CD8-positive, alpha-beta T cell (primary cell): ENCODE measurements at places on chromosomes 7 and 10. TPM values are rescaled to one million over a fixed set of nuclear protein-coding genes. Genes with fewer than 3 reads are reported as not detected.

GRCh38 chr7:76300166-76300731 lies 2.2 kb upstream of the HSPB1 start:
- no peak for DNase-seq

Gene PLEKHS1
- total RNA-seq = not detected

Gene NEURL1
- total RNA-seq = 0.95 TPM

Gene DKK1
- not detected for total RNA-seq

Gene FAM25G
- total RNA-seq = not detected

DNA sequence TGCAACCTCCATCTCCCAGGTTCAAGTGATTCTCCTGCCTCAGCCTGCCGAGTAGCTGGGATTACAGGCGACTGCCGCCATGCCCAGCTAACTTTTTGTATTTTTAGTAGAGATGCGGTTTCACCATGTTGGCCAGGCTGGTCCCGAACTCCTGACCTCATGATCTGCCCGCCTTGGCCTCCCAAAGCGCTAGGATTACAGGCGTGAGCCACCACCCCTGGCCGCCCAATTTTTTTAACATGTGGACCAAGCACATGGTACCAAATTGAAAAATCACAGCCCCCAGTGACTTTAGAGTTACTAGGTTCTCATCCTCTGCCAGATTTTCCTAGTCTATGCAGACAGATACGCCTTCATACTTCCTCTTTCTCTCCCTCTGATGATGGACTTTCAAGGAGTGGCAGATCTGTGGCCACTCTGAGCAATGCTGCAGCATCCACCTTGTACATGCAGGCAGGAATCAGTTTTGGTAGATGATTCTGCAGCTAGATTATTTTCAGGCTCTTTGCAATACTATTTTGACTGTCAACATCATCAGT lies 34.0 kb upstream of the EZH2 start:
- no peak for DNase-seq

DNA sequence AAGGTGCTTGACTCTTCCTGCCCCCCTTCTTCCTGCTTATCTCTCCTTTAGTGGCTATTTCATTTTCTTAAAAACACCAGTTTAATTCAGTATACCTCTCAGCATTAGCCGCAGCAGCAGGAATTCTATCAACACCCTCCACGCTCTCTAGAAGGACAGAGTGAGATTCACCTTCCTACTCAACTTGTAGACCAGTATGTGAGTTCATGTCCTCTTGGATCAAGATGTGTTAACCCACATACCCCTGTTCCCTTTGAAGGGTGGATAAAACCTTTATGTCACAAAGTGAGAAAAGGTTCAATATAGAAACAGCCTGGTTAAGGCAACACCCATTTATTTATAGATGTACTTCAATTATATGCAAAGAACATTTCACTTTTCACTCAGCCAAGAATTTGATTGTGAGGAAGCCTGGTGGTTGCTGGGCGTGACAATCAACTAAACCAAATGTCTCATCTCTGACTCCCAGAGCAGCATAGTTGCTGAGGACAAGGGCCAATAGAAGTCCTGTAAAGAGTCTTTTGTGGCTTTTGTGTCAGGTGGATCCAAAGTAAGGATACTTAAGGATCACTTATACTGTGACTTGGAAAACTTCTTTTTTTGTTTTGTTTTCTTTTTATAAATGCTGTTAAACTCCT lies 617.1 kb downstream of the SORCS3 start:
- no peak for DNase-seq

Gene CPEB3
- total RNA-seq = 1.1 TPM

Gene INHBA
- total RNA-seq = not detected

GRCh38 chr10:107129000-107129399 lies 35.5 kb downstream of the SORCS1 start:
- DNase-seq = no peak

DNA sequence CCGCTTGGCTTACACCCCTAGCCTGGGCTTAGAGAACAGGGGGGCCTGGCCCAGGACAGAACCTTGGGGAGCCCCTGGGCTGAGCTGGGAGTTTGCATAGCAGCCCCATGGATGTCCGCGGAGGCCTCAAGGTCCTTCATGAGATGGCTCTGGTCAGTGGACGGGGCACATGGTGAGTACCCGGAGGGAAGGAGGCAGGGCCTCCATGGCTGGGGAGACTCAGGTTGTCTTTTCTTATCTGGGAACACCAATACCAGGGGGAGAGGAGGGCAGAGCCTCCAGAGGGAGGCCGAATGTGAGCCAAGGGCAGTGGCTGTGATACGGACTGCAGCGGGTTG lies 64.8 kb downstream of the GLRX3 start:
- DNase-seq = no peak

DNA sequence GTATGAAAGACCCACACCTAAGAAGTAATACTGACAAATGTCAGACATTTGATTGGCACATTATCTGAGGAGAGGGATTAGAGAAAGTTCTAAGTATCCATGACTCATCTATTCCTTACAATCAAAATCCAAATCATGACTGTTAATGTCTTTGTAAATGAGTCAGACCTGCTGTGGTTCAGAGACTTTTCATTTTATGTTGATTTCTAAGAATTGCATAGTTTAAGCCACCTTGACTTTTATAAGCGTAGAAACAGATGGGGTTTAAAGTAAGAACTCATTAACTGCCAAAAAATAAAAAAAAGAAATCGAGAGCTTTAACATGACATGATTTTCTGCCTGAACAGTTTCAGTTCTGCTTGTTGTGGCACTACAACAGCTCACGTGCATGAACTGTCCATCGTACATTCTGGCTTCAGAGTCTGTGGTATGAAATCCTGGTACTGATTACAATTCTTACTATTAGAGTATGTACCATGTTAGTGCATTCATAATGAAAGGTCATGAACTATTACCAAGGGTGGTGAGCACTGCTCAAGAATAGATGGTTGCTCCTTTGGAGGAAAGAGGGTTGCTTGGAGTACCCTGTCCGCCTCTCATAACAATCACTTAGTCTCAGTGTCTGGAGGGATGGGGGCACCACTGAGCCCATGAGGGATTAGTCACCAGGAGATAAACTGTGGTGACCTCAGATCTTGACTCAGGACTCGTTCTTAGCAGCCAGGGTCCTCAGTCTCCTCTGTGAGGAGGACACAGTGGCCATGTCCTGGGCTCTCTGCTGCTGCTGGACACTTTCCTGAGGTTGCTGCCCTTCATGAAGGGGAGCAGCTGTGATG lies 42.2 kb downstream of the ACSM6 start:
- no peak for DNase-seq

- DNase-seq = no peak
Observed at GRCh38 chr10:29882766-29883165, 176.6 kb downstream of the JCAD start.

GRCh38 chr10:86258941-86259340 lies 107.7 kb downstream of the GRID1 start:
- no peak for DNase-seq

DNA sequence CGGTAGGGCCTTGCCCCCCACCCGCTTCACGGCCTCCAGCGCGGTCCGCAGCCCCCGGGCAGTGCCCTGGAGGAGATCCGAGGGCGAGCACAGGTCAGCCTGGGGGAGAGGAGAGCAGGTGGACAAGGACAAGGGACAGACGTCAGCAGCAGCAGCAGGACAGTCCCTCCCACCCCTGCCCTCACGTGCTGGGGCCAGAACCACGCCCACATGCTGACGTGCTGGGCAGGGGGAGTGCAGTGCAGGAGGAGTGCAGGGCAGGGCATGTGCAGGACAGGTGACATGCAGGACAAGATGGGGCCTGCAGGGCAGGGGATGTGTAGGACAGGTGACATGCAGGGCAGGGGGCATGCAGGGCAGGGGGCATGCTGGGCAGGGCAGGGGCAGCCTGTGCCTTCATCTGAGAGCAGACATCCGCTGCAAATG lies 1.5 kb upstream of the SAP25 start:
- DNase-seq = no peak

DNA sequence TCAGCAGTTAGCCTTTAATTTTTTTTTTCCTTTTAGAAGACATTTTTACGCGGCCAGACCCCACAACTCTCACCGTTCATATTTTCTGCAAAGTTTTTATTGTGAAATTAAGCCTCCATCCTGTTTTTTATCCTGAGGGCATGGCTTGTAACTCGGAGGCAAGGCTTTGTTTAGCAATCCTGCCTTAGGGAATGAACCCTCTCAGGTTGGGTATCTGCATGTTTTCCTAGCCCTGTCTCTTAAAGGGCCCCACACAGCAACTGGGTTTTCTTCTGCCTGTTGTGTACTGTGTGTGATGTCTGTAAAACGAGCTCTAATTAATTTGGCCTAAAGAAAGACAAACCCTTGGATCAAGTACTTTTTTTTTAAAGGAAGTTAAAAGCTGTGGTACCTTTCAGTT lies 130.2 kb upstream of the COBL start:
- DNase-seq = no peak

- DNase-seq = no peak
Observed at GRCh38 chr10:113094114-113094486, 144.1 kb downstream of the TCF7L2 start.

Gene PCLO
- total RNA-seq = not detected

DNA sequence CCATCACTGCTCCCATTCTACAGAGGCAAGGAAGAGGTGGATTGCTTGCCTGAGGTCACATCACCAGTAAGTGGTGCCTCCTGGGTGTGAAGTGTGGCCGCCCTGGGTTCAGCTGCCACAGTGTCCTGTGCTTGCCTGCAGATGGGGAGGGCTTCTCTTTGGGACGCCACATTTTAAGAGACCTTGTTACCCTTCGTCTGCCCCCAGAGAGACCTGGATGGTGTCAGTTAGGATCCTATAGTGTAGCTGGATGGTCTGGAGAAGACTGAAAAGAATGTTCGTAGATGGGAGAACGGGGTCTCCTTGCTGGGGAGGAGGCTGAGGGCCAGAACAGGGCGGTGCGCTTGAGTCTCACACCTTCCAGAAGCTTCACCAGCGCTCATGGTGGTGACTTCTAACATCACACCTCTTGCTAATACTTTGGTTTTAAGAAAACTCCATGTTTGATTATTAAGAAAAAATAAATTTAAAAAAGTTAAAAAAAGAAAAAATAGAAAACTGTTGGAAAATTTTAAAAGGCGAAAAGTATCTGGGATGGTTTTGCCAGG lies 2.3 kb downstream of the DOCK1 start:
- DNase-seq = no peak

- DNase-seq = no peak
Observed at GRCh38 chr7:50629238-50629901, 64.2 kb upstream of the DDC start.

- no peak for DNase-seq
Observed at GRCh38 chr10:97150616-97151015, 35.1 kb downstream of the SLIT1 start.

DNA sequence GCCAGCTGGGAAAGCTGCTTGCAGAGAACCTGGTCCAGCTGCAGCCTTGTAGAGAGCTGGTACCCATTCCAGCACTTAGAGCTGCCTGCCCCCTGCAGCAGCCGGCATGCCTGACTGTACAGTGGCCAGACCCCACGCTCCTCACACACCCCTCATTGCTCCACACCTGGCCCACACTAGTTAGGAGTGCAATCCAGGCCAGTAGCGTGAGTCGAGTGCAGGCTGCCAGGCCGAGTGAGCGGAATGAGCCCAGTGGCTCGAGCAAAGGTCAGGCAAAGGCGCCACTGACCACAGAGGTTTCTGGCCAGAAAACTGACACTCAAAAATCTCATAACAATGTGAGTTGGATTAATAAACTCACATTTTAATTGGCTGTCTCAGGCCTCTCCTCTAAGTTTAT lies 921.7 kb upstream of the KCND2 start:
- DNase-seq = no peak

DNA sequence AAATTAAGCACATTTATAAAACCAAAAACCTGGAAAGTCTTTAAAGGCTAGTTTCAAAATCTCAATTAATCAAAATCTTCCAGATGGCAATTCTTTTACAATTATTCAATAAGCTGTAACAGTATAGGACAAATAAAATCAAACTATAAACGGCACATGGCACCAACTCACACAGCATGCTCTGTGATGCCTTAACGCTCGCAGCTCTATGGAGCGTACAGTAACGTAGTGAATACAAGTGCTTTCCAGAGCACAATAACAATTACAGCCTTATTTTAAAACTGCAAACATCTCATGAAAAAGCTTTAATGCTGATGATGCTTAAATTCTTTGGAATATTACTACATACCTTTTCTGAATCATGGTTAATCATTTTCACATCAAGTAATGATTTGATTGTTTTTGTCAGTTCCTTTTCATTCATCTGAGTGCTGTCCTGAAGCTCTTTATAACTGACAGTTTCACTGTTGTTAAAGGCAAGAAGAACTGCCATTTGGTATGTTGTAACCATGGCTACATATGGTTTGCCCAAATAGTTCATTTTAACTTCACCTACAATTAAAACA lies 74.2 kb downstream of the CUL2 start:
- no peak for DNase-seq

DNA sequence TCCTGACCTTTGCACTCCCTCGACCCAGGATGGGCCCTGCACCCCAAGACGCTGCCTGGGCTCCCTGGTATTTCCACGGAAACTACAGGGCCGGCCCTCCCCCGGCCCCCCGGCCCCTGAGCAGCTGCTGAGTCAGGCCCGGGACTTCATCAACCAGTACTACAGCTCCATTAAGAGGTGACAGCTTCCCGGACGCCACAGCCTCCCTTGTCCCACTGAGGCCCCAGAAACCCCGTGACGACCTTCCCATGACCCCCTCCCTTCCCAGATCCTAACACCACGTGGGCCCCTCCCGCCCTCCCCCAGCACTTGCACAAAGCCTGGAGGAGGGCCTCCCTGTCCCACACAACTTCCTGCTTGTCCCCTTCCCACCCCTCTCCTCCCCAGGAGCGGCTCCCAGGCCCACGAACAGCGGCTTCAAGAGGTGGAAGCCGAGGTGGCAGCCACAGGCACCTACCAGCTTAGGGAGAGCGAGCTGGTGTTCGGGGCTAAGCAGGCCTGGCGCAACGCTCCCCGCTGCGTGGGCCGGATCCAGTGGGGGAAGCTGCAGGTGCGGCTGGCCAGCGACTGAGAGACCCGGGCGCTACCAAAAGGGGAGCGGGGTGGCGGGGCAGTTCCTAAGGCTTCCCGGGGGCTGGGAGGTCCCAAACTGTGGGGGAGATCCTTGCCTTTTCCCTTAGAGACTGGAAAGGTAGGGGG lies 5.7 kb downstream of the NOS3 start:
- no peak for DNase-seq

- no peak for DNase-seq
Observed at GRCh38 chr7:154907651-154908620, 95.0 kb downstream of the PAXIP1 start.

- DNase-seq = no peak
Observed at GRCh38 chr7:2109936-2110609, 122.7 kb downstream of the MAD1L1 start.
